Stimulated activated CD4-positive, alpha-beta T cell treated with anti-CD3 and anti-CD28 coated beads, Interleukin-2, amount 100 ng/mL, for 4 hours (primary cell): ENCODE measurements at places on chromosomes 2 and 18.

DNA sequence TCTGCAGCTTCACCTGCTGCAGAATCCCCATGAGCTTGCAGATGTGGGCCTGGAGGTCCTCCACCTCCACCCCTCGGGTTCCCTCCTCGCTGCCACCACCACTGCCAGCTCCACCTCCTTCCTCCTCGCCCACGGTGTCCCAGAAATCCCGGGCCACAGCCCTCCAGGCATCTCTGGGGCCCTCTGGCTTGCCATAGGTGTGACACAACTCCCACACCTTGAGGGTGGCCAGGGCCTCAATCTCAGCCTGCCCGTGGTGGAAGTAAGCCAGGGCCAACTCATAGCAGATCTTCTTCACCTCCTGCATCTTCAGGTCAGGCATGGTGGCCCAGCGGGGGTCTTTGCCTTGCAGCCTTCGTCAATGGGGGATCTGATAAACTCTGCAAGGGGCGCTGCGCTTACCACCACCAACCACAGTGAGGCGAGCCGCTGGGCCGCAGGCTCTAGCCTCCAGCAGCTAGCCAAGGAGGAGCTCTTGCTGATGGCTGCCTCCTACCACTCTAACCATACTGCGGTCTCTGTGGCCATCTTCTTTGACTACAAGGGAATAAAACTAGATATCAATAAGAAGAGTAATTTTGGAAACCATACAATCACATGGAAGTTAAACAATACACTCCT is 36.1 kb upstream of the ANKRD62 start:
- no peak for DNase-seq

DNA sequence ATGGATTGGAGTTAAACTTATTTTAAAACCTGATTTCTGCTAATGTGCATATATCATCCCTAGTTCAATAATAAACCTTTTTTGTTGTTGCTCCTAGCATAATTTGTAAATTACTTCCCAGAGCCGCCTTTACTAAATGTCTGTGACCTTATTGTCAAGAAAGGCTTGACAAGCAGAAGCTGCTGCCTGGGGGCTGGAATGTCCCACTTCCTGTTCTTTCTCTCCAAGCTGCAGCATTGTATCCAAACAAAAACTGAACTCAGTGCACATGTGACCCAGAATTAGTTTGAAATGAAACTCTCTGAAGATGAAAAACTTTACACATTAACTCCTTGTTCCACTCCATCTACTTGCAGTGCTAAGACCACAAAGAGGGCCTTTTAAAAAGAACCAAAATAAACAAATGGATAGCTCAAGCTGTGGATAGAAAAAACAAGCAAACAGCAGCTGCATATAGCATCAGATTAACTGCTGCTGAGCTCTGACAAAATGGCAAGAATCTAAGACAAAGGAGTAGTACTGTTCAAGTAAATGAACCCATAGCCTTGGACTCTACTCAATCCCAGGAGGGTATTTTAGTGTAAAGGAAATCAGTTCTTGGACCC is 99.8 kb upstream of the NEUROD1 start:
- no peak for DNase-seq

DNA sequence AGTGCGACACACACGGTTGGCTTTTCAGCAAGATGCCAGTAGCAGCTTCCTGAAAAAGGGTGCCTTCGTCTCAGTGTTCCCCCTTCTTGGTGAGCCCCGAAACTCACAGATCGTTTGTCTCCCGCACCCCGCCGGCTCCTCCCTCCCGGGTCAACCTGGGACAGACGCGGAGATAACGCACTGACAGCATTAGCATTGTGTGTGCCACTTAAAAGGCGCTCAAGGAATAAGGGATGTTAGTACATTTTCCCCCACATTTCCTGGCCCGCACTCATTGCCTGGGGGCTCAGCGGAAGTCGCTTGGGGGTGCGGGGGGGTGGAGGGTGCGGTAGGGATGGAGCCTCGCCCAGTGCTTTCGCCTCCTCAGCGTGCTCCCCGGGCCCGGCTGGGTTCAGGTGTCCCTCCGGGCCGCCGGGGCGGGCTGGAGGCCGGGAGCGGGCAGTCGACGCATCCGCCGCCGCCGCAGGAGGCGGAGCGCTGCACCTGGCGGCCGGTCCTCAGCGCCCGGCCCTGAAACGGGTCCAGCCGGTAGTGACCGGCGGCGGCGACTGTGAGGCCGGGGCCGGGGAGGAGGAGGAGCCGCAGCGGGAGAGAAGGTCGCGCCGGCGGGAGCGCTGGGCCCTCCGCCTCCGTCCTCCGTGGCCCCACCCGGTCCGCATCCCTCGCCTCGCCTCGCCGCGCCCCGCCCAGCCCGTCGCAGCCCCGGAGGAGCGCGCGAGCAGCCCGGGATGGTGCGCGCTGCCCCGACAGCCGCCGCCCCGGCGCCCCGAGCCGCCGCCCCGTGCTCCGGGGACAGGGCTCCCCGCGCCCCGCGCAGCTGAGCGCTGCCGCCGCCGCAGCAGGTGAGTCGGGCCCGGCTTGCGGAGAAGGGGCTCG is at the start of gene MFSD6:
MFSD6 (plus strand) TSS at position 694 of the 876 bp plus-strand sequence. CDS start 27,675 bp downstream, outside the sequence.
- peak; percentile 36 for DNase-seq

- DNase-seq = no peak
These were observed 42.3 kb downstream of the BAZ2B start for GRCh38 chr2:159573846-159574606.

GRCh38 chr18:63676526-63677323 is 15.0 kb upstream of the SERPINB3 start:
- DNase-seq = no peak

GRCh38 chr18:59265246-59265973 is 7.8 kb downstream of the RAX start:
- DNase-seq = no peak
